ENCODE measurements at places on chromosomes 7 and 10.

- no peak for DNase-seq
Observed at GRCh38 chr10:103806395-103807187, 48.8 kb downstream of the SH3PXD2A start.

DNA sequence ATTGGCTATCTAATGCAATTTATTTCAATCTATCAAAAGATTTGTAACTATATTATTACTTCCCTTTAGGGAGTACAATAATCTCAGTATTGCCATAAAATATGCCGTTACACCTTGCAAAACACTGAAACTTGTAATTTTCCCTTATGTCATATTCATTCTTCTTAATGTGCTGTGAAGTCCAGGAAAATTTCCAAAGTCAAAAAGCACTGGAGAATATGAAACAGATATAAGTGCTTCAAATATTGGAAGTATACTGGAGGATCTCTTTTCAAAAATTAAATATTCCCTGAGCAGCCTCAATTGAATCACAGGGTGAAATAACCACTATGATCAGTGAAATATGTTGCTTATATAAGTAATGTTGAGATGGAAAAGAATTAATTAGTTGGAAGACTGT is 356.0 kb downstream of the PPP1R3A start:
- no peak for DNase-seq

DNA sequence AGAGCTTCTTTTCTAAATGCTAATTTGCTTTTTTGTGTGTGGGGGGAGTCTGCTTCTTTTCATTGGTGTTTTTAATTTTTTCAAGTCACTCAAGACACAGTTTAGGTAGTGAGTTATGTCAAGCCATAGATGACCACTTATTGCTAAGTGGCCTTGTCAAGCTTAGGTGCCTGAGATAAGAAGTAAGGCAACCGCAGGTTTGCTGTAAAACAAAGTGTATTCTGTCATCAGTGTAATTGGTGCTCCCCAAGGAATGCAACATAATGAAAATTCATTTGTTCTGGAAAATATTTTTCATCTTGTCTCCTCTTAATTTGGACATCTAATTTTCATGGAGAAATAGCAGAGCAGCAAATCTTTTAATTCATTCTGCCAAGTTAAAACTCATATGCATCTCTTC is 249.6 kb downstream of the EXOC4 start:
- no peak for DNase-seq

GRCh38 chr7:28858206-28858605 is 99.9 kb downstream of the TRIL start:
- DNase-seq, result peak; percentile 32

DNA sequence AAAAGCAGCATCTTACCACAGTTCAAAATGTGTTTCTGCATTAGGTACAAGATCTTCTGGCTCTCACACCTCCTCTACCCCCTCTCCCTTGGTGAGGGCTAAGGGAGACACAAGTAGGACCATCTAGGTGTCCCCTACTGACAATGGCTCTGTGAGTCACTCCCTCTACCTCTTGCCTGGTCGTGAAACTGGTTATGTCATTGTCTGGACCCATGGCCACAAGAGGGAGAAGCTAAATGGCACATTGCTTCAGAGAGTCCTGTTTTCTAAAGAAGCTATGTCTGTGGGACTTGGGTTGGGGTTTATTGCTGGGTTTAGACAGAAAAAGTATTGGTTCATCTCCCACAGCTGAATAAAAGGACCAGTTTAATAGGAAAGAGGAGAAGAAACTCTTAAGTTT is 4.0 kb upstream of the PLXNA4 start:
- no peak for DNase-seq

DNA sequence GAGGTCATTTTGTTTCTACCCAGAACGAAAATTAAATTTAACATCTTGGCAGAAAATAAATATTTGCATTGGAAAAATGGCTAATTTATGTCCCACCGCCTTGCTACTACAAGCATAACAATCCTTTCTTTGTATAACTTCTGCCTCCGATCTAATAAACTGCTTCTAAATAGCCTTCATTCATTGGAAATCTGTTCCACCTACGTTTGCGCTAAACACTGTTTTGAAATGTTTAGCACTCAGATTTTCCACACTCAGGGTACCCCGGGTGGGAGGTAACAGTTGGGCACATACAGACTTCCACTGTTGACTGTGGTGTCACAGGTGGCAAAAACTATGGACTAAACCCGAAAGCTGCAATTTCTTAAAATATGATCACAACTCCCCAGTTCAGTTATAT is 96.4 kb downstream of the FGFR2 start:
- no peak for DNase-seq

DNA sequence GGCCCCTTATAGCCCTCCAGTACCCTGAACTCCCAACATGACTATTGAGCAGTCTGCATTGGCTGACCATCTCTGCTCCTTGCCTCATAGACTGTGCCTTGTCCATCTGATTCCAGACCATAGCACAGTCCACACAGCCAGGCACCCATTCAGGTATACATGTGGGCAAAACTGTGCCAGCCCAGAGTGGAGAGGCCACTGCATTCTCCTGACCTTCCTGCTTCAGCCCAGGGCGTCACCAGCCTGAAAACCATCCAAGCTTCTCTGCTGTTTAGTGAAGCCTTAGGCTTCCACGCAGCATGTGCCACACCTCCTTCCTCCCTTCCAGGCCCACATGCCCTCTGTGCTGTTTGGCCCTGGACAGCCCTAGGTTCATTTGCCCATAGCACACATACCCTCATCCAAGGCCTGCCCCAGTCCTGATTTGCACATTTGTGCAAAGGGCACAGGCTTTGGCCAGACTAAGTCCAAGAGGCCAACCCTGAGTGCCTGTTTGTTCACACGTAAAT is 10.5 kb downstream of the DDX56 start:
- DNase-seq, result no peak

DNA sequence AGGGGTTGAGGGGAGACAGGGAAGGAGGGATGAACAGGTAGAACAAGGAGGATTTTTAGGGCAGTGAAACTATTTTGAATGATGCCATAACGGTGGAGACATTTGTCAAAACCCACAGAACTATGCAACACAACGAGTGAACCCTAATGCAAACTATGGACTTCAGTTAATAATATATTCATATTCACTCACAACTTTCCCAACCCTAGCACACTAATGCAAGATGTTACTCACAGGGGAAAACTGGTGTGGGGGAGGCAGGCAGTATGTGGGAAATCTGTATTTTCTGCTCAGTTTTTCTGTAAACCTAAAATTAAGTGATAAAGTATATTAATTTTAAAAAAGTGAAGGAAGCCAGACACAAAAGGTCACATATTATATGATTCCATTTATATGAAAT is 17.3 kb downstream of the GNA12 start:
- no peak for DNase-seq

GRCh38 chr10:31617757-31618156 is 298.7 kb downstream of the ZEB1 start:
- DNase-seq, result no peak

DNA sequence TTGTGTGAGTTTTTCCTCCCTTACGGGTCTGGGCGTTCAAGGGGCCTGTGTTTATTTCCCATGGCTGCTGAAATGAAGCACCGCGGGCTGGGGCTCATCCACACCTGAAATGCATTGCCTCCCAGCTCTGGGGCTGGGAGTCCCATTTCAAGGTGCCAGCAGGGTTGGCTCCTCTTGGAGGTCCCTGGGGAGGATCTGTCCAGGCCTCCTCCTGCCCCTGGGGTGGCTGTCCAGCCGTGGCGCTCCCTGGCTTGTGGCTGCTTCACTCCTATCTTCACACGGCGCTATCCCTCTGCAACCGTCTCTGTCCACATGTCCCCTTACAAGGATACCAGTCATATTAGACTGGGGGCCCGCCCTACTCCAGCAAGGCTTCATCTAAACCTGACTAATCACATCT is 41.1 kb upstream of the CNPY1 start:
- no peak for DNase-seq

- peak; percentile 28 for DNase-seq
Observed at GRCh38 chr10:129467359-129468064, 471 bp downstream of the MGMT start.

DNA sequence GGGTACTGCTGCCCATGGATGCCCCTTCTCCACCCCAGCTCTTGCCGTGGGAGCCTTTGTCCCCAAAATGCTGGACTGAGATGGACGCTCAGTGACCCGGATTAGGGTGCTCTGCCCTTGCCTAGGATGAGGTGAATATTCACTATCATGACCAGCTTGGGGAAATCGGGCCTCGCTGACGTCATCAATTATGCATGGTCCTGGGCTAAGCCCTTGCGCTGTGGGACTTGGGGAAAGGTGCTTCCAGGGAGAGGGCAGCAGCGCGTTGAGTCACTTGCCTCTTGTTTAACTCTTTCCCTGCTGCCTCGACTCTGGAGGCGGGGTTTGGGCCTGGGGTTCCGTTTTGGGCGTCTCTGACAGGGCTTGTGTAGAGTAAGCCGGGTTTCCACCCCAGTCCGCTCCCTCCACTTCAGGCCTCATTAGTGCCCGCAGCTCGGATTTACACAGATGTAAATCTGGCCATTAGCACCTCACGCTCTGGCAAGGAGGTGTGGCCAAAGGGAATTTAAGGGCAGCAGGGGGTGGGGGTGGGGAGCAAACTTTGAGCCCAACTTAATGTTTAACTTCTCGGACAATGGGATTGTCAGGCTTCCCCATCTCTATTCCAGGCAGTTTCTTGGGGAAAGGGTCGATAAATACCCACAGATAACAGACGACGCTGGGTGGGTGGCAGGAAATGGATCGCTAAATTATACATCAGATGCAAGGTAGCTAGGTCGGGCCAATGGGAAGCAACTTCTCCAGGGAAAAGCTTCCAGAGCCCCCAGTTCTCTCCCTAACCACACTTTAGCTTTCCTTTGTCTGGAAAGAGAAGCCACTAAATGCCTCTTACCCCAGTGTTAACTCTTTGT is 51.3 kb upstream of the TCF7L2 start:
- DNase-seq, result no peak

- DNase-seq, result no peak
Observed at GRCh38 chr10:109277456-109277855, 645.9 kb downstream of the XPNPEP1 start.

DNA sequence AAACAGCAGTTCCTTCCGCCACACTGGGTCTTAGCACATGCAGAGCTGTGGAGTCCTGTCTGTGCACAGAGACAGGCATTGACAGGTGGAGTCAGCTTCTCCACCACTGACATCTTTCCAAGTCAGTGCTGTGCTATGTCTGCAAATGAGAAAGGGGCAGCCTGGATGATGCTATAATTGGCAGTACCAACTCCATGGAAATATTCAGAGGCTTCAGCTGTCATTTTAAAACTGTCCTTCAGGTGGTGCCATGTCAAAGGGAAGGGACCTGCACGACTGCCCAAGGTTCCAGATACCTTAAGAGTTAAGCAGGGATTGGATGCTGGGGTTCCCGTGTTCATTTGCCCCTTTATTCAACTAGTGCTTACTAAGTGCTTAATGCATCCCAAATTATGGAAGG is 258.0 kb upstream of the PRKCQ start:
- no peak for DNase-seq

- no peak for DNase-seq
Observed at GRCh38 chr10:112990271-112990670, 40.2 kb downstream of the TCF7L2 start.

DNA sequence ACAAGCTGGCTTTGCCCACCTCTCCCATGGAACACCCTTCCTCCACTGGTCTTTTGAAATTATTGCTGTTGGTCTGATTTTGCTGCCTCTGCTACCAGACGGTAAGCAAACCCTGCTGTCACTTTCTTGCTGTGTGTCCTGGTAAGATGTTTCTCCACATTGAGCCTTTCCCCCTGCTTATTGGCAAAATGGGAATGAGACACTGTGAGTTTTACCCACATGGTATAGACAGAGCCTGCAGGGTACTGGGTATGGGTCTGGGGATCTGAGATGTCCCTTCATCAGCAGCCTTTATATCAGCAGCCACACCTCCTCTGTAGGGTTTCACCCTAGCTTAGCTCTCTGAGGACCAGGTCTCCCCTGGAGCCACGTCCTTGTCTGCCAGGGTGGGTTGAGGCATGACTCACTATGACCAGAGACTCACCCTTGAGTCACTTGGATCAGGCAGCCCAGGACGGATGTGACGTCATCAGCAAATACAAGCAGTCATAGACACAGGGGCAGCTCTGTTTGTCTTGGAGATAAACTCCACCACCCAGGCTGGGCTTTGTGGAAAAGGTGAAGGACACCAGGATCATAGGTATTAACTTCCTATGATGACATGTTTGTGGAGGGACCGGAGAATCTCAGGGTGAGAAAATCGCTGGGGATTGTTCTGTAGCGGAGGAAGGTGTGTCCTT is 17.9 kb upstream of the BAIAP2L1 start:
- DNase-seq, result peak; percentile 99

DNA sequence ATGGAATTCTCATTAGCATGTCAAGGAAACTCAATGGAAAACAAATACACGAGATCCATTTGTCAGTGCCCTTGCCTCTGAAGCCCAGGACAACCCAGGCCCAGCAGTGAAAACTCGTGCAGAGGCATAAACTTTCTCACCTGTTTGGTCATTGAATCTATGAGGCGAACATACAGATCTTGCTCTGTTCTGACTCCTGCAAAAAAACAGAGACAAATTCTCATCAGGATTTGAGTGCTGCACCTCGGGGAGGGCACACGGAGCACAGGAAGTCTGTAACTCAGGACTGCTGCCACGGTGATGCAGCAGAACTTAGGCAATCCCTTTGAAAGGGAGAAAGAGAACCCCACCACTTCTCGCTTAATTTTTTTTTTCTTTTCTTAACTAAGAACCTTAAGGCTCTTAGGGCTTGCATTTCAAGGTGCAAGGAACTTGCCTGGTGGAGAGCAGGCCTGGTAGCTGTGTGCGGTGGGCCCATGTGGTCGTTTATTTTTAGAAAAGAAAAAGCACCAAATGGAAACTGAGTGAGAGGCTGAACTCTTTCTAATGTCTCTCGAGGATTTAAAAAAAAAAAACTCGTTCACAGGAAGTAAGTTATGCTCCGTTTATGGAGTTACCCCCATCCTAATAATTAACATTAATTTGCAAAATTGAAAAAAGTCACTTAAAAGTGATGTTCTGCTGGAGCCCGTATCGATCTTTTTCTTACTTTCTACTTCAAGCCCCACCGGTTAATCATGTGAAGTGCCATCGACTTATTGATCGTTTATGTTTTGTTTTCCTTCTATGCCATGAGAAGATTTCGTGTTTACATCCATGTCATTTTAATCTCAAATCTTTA is 1.8 kb downstream of the EBF3 start:
- no peak for DNase-seq

DNA sequence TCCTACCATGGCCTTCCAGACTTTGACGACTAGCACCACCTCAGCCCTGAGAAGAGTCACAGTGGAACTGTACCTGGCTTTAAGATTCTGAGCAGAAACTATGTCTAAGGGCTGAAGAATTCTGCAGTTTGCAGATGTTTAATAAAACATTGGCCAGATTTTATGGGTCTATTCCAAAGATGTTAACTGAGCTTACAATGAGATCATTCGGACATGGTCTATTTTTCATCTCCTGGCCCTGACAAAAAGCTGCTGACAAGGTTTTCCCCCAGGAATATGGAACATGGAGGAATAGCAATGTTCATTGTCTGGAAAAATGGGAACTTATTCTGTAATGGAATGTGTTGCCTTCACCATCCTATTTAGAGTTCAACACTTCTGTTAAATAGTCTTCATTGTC is 66.4 kb downstream of the PTF1A start:
- no peak for DNase-seq

- no peak for DNase-seq
Observed at GRCh38 chr7:5491251-5492019, 67.8 kb upstream of the TNRC18 start.

Data from RWPE1 (cell line).